Substantia nigra (tissue), 51 donors: ENCODE measurements at places on chromosomes 2 and 18.

DNA sequence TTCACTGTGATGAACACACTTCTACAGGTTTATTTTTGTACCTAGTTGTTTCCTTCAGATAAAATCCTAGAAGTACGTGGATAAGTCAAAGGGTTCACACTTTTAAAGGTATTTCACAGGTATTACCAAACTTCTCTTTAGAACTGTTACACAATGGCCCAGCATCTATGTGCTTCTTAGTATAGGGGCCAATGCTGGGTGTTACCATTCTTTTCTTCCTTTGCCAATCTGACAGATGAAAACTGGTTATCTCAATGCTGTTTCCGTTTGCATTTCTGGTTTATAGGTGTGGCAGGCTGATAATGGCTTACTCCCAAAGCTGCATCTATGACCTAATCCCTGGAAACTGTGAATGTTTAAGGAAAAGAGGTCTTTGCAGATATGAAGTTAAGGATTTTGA, 2.8 kb upstream of the TCF7L1 start:
- DNase-seq: no peak

DNA sequence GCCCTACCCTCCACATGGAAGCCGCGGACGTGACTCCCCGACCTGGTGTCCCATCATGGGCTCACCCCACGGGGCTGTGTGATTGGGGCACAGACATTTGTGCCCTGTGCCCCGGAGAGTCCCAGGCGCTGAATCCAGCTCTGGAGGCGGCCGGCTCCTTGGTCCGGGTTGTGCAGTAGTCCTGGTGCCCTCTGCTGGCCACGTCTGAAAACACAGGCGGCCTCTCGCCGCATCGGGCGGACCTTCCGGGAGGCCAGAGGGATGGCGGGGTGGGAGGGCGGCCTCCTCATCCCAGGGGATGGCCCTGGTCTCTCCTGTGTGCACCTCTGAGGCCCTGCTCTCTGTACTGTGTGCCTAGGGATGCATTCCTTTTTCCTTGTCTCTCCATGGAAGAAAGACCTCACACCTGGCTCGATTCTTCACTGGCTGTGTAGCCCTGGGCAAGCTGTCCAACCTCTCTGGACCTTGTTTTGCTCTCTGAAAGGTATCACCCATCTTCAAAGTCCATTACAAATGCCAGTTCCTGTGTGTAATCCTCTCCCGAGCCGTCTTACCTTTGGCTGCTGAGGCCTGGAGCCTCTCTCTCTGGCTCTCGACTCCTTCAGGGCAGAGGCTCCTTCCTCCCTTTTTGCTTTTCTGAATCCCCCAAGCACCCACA, 27.6 kb downstream of the CELF4 start:
- DNase-seq: peak; percentile 62

- DNase-seq: no peak
Observed at GRCh38 chr18:72672364-72673184, 128.4 kb upstream of the CBLN2 start.

- no peak for DNase-seq
Observed at GRCh38 chr2:241762933-241763369, 13.7 kb upstream of the GAL3ST2 start.

- no peak for DNase-seq
Observed at GRCh38 chr18:56470406-56471351, 167.7 kb downstream of the TXNL1 start.

- DNase-seq: no peak
Observed at GRCh38 chr2:198479065-198479464, 674.7 kb downstream of the PLCL1 start.

DNA sequence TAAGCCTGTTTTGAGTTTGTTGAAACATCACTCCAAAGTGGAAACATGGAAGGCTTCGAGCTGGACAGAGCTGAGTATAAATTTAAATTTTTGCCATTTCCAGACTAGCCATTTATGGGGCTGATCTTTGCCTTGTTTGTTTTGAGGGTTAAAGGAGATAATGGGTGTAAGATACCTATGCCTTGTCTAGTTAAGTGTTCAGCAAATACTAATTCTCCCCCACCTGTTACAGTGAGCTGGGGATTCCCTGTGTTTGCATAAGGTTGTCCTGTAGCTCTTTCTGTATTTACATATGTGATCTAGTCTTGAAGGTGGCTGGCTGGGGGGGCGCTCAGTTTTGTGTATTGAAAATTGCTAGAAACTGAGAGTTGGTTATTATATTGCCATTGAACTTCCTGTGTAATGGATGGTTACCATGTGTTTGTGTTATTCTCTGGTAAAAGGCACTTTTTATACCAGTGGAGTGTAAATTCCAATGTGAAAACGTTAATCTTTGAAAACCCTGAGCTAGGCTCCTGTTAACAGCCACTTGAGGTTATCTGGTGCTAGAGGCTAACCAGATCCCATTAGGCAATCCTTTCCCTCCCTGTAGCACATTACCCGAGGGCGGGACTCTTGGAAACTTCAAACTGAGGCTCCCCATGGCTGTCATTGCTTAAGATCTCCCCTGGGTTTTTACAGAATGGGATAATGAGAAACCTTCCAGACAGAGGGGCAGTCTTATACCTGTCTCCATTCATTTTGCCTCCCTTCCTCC, 26.7 kb downstream of the TANC1 start:
- DNase-seq: no peak

DNA sequence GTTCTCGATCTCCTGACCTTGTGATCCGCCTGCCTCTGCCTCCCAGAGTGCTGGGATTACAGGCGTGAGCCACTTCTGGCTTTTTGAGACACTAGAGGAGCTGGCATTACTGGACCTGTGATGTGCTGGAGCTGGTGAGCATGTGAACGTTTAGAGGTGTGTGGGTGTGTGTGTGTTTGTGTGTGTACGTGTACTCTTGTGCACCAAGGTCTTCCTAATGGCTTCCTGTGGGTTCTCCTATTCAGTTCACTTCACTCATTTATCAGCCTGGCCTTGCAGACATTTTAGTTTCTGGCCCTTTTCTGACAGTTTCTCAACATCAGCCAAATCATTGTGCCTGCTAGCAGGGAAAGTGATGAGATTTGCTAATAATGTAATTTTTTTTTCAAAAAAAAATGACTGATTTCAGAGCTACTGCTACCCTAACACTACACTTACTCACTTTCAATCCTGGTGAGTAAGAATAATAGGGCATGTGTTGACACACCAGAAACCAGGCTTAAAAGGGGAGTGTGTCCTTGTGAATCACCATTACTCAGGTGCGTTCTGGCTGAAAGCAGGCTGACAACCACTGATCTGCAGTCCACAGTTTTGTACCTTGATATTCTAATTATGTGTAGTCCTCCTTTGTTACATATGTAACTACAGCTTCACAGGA, 41.0 kb upstream of the ACTR3 start:
- no peak for DNase-seq

GRCh38 chr2:42367835-42368234, 6.8 kb upstream of the COX7A2L start:
- DNase-seq: no peak

DNA sequence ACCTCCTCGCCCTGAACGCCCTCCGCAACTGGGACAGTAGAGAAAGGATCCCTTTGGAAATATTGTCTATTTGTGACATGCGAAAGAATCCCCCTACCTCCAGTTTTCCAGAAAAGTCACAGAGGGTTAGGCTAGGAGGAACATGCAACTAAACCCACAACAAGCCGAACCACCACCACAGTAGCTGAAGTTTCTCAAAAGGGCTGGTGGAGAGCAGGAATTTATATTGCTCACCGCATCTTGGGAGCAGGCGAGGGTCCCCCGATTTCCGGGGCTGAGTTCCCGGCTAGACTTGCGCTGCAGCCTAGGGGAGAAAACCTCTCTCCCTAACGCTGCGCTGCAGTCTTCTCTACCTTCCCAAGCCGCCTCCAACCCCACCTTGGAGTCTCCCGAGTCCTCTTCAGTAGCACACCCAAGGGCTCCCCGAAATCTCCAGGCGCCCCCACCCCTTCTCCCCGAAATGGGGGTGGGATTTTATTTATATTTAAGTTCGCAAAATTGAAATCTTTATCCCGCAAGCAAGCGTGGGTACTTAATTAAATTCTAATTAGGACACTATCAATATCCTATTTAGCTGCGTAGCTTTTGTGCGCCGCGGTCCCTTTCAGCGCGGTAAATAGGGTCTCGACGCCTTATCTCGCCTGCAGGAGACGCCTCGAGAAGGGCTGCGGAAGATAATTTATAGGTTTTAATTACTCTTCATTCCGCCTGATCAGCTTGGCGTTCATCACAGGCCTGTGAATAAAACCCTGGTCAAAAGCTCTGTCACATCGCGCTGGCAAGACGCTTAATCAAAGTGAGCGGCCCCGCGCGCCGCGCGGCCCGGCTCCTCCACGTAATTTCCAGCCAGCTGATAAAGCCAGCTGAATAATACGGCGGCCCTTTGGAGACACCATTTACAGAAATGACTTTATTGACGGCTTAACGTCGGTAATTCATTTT, 2.0 kb upstream of the EN1 start:
- DNase-seq: no peak

- DNase-seq: no peak
Observed at GRCh38 chr2:11065833-11066485, 89.3 kb upstream of the SLC66A3 start.

DNA sequence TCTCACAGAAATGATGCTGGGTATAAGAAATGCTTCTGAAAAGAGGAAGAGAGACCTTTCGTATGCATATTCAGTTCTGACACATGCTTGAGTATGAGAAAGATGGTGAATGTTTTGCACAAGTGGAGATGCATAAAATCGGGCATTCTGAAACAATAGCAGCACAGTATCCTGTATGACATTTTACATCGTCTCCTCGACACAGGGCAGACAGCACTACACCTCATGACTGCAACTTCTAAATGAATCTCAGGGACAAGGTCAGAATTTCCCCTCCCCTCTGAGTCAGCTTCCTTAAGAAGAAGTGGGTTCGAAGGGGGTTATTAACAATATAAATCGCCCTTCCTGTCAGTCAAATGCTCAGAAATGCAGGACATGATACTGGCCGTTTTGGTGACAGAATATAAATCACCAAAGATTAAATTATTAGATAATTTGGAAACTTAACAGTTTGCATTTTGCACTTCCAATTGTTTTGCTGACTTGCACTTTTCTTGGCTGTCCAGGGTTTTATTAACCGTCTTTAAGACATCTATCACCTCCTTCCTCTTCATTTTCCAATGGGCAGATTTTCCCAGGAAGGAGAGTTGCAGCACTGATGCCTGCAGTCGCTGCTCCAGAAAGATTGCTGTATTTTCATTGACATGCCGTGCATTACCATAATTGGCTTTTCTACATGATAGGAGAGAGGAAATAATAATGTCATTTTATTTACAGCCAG, 57.2 kb downstream of the TSHZ1 start:
- no peak for DNase-seq

GRCh38 chr18:49481317-49481716, 5.7 kb downstream of the C18orf32 start:
- DNase-seq: no peak

GRCh38 chr2:54678719-54679118, 44.7 kb upstream of the EML6 start:
- DNase-seq: no peak

GRCh38 chr2:186575856-186576255, 14.0 kb upstream of the ITGAV start:
- no peak for DNase-seq

DNA sequence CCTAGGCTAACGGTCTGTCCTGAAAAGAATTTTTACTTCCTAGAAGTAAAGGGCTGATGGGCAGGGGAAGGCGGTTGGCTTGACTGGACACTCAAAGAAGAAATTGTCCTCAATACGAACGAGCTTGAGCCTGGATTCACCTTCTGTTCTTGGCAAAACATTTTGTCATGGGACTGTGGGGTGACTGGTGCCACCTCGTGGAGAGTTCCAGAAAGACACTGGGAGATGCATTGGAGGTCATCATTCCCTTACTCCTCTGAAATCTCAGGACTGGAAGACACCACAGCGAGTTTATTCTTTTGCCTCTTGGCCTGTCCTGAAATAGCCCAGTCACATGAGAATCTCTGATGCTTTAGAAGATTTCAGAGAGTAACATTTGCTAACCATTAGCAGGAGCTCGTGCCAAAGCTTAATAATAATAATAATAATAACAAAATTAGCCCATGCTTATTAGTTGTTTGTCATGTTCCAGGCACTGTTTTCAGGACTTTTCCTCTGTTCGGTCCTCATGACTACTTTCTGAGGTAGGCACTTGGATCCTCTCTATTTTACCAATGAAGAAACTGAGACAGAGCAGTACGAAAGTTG, 44.5 kb downstream of the TMEM182 start:
- peak; percentile 8 for DNase-seq

DNA sequence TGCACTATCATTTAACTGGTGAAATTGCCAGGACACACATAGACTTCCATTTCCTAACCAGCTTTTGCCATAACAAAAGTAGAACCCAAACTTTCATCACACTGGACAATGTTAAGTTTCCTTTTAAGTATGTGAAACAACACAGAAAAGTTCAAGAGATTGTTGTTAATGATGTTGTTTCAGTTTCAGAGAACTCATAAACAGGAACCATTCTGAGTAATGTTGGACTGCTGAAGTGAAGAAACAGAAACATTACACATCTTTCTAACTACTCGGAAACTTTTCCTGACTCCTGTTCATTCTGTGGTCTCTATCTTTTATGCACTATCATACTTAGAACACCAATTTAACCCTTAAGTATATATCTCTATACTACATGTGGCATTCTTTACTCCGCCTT, 179.2 kb downstream of the RIT2 start:
- no peak for DNase-seq

GRCh38 chr2:238501311-238501710, 74.6 kb downstream of the ASB1 start:
- DNase-seq: no peak

GRCh38 chr2:224941960-224942359, 100.3 kb downstream of the DOCK10 start:
- no peak for DNase-seq

- no peak for DNase-seq
Observed at GRCh38 chr2:20638014-20638413, 12.9 kb downstream of the HS1BP3 start.

- no peak for DNase-seq
Observed at GRCh38 chr2:171347591-171348032, 86.2 kb downstream of the METTL8 start.

DNA sequence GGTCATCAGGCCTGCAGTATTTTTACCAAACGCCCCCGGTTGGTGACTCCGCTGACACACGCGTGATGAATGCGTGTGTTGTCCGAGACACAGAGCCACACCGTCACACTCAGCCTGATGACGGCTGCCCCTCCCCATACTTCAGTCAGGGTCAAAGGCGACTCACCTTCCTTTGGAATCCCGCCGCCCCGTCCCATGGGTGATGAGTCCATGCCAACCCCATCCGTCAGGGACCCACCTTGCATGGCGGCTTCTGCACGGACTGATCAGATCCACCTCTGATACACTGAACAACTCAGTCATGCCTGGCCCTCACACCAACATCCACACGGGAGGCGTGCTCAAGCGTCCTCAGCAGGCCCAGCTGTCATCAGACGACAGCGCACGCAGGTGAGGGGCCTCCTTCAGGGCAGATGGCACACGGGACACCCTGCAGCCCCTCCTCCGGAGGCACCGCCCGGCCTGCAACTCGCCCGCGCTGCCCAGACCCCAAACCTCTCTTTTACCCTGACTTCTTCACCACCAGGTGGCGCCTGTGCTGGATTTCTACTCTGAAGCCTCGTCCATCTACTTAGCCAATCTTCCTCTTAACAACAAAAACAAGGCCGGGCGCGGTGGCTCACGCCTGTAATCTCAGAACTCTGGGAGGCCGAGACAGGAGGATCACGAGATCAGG, 89.2 kb downstream of the ZNF516 start:
- DNase-seq: no peak
